ENCODE measurements at places on chromosomes 3 and 15. TPM values are rescaled to one million over a fixed set of nuclear protein-coding genes. Genes with fewer than 3 reads are reported as not detected.

The THRB gene
- total RNA-seq = 2.0 TPM

The MAGEL2 gene
- 0.50 TPM for total RNA-seq

The FURIN gene
- 45.2 TPM for total RNA-seq

The CD80 gene
- total RNA-seq = 0.33 TPM

The ADGRG7 gene
- total RNA-seq = not detected

The P2RY12 gene
- 0.29 TPM for total RNA-seq

The GABRR3 gene
- total RNA-seq = not detected

The ARRDC4 gene
- 9.2 TPM for total RNA-seq

The MCTP2 gene
- total RNA-seq = 19.6 TPM

The CTDSPL2 gene
- 55.4 TPM for total RNA-seq

The GLDN gene
- 127 TPM for total RNA-seq

The SLC12A8 gene
- 10.9 TPM for total RNA-seq

The IL20RB gene
- 2.6 TPM for total RNA-seq

The LSG1 gene
- 32.3 TPM for total RNA-seq

The LOXL1 gene
- 287 TPM for total RNA-seq

The GOLGA8M gene
- 1.2 TPM for total RNA-seq

The ARHGEF3 gene
- total RNA-seq = 16.7 TPM

The TRIM69 gene
- total RNA-seq = 28.2 TPM

The UQCRC1 gene
- 358 TPM for total RNA-seq

The FBN1 gene
- total RNA-seq = 887 TPM

The C3orf22 gene
- not detected for total RNA-seq

The LSMEM2 gene
- total RNA-seq = not detected

The BFSP2 gene
- not detected for total RNA-seq

The FILIP1L gene
- total RNA-seq = 19.5 TPM

The FAM107A gene
- total RNA-seq = under 0.01 TPM

The CCDC50 gene
- total RNA-seq = 112 TPM

The C3orf62 gene
- total RNA-seq = 1.3 TPM

The SLC9C1 gene
- not detected for total RNA-seq

The INSYN1 gene
- total RNA-seq = 0.73 TPM

The HIGD2B gene
- not detected for total RNA-seq

The SYNPR gene
- total RNA-seq = not detected

The AP3B2 gene
- 0.15 TPM for total RNA-seq

The C2CD4A gene
- total RNA-seq = not detected

The LMOD3 gene
- under 0.01 TPM for total RNA-seq

The MAPKAPK3 gene
- total RNA-seq = 38.0 TPM

The HDC gene
- not detected for total RNA-seq

The CADM2 gene
- 0.15 TPM for total RNA-seq

The PTX3 gene
- total RNA-seq = 266 TPM

The CGNL1 gene
- total RNA-seq = 0.29 TPM

The A4GNT gene
- total RNA-seq = not detected

The RAD51 gene
- total RNA-seq = 4.1 TPM

The ASB14 gene
- total RNA-seq = not detected

The TMEM212 gene
- total RNA-seq = not detected

The CCDC14 gene
- 60.4 TPM for total RNA-seq

The STAC gene
- total RNA-seq = 2.5 TPM

The EOMES gene
- not detected for total RNA-seq

The MTHFS gene
- total RNA-seq = 14.9 TPM

The TRANK1 gene
- total RNA-seq = 12.1 TPM

The AAGAB gene
- 59.5 TPM for total RNA-seq

The TYRO3 gene
- 18.0 TPM for total RNA-seq

The SLC15A2 gene
- total RNA-seq = 0.50 TPM

The ACKR2 gene
- 0.15 TPM for total RNA-seq

The GHRL gene
- not detected for total RNA-seq

The CP gene
- total RNA-seq = 0.33 TPM

The CEP152 gene
- 10.1 TPM for total RNA-seq

The GOLGA8O gene
- not detected for total RNA-seq

The LMAN1L gene
- total RNA-seq = 0.15 TPM

The PLIN1 gene
- 0.50 TPM for total RNA-seq

The TRAT1 gene
- total RNA-seq = not detected
